ENCODE measurements at places on chromosomes 6 and 20.

- DNase-seq: no peak
These were observed 288.0 kb downstream of the TSHZ2 start for GRCh38 chr20:53260168-53260567.

DNA sequence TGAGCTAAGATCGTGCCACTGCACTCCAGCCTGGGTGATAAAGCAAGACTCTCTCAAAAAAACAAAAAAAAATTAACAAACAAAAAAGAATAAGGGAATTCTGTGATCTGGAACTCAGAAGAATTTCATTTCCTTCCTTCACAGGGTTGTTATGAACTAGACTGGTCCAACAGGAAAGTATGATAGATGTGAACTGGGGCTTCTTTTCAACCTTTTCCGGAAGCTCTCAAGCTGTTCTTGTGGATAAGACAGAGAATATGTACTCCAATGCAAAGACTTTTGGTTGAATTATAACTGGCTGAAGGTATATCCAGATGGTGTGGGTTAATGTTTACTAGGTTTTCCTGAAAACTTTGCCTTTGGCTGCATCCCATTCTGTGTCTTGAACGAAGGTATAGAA, 5.3 kb downstream of the RNF8 start:
- DNase-seq: peak; percentile 78

DNA sequence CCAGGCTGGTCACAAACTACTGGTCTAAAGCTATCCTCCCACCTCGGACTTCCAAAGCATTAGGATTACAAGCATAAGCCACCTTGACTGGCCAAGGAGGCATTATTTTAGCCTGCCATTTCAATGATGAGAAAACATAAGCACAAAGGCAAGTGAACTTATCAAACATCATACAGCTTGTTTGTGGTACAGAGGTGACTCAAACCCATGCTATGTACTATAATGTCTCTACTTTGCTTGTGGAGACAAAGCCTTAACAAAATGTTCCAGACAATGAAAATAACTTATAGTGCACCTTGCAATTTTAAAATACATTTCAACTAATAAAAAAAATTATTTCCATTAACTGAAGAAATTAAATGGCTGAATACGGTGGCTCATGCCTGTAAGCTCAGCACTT, 26.2 kb downstream of the HDAC2 start:
- no peak for DNase-seq

GRCh38 chr20:31945785-31946184, 6.1 kb downstream of the PDRG1 start:
- DNase-seq: no peak

GRCh38 chr6:151958332-151958731, 150.8 kb downstream of the ESR1 start:
- no peak for DNase-seq

DNA sequence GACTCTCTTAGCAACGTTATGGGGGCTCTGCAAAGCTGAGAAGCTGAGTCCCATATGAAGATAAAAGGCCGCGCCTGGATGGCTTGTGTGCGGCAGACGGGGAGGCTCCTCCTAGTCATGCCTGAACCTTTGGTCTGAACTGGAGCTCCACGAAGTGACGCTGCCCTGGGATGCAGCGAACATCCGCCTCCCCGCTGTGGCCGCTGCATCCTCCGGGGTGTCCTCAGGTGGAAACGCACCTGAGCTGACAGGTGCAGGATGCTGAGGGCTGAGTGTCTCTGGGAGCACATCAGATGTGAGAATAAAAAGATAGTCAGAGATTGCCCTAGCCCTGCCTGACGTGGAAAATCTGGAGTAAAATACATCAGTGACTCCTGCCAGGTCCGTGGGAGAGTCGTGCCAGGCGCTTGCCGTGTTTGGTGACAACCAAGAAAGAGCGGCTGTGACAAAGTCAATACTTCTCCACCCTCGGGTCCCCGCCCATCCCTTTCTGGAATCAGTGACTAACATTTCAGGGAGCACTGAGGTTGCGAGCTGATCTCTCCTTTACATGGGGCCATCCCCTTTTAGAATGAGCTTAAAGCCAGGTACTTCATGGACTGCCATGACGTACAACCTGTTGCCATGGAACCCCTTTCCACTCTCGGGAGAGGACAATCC, 162.8 kb upstream of the AFDN start:
- DNase-seq: no peak

DNA sequence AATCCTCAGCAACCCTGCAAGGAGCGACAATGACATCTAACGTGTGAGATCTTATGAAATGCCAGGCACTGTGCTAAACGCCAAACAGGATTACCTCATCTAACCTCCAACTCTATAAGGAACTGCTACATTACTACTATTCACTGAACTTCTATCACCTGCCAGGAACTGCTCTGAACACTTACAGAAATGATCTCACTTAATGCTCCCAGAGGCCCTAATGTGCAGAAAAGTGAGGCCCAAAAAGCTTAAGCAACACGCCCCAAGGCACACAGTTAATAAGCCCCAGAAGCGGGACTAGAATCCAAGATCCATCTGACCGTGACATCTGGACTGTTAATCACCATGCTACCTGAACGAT, 28.5 kb downstream of the TRAM2 start:
- DNase-seq: no peak

- peak; percentile 75 for DNase-seq
These were observed 118.3 kb downstream of the SLX4IP start for GRCh38 chr20:10553326-10553984.

- DNase-seq: no peak
These were observed 12.1 kb downstream of the PXDC1 start for GRCh38 chr6:3739311-3739897.

DNA sequence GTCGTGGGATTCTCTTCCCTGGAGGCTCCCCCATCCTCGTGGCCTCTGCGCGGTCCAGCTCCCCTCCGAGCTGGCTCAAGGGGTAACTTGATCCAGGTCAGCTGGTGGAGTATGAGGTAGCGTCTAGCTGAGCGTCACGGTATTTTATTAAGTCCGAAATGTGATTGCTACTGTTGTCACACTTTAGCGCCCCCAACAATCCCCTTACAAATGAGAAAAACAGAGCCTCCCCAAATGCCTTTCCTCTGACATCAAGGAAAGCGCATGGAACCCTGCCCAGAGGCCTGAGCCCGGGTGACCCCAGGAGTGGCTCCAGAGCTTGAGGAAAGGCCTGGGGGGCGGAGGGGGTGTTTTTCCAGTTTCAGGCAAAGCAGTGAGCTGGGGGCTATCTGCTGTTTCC, 192.4 kb downstream of the ZMYND8 start:
- DNase-seq: no peak

- DNase-seq: no peak
These were observed 219.0 kb upstream of the MAN1A1 start for GRCh38 chr6:119568580-119568979.

GRCh38 chr20:61888101-61888865, 177.4 kb downstream of the TAF4 start:
- DNase-seq: no peak

DNA sequence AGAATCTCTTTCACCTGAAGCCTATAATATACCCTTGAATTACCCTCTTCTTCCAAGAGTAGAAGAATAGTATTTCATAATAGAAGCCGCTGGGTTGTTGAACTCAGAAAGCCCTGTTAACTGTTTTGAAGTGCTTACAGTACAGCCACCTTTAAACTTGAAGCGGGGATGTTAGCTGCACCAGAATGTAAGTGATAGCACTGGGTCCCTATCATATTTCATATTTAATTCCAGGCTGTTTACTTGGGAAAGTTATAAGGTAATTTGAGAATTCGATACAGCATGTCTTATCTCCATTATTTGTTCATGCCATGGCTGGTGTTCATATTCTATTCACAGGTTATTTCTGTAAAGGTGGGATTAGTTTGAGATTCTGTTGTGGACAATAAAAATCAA, 63.5 kb upstream of the VSTM2L start:
- DNase-seq: no peak

DNA sequence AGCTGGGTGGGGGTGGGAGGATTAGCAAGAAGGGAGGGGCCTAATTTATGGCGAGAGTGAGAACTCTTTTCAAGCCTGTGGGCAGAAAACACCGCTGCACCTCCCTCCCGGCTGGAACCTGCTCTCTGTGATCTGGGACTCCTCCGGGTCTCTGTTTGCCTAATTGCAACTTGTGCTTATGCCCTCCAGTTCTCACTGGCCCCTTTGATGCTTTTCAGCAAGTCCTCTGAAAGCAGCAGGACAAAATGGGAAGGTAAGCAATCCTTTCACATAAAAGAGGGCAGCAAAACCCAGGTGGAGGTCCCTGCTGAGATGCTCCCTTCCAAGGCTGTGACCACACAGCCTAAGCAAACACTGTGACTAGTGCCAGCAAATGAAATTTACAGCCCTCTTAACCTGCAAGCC, 523.0 kb upstream of the FLRT3 start:
- peak; percentile 1 for DNase-seq
